ENCODE measurements at places on chromosomes 5 and 9.

GRCh38 chr5:72651779-72652178, 144.6 kb upstream of the ZNF366 start:
- no peak for DNase-seq

GRCh38 chr5:173752653-173753052, 135.5 kb upstream of the CPEB4 start:
- no peak for DNase-seq

DNA sequence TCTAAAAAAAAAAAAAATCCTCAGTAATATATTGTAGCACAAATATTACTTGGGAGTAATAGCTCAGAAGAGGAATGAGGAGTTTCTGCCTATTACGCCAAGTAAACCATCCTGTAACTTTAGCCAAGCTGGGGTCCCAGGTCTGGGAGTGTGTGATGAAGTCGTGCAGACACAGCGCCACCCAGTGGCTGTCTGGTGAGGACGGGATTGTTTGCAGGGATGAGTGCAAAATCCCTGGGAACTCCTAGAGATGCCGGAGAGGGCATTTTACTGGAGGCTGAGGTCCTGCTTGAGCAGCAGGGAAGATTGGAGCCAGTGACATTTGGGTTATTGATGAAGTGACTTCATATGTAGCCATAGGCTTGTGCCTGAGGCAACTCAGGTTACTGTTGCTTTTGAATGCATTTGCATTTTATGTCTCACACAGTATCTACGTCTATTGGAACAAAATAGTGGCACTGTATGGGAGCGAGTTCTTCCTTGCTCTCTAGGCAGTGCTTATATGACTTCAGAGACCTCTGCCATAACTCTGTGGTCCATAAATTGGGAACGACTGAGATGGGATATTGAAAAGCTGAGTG, 72.8 kb downstream of the PSAT1 start:
- peak; percentile 36 for DNase-seq

DNA sequence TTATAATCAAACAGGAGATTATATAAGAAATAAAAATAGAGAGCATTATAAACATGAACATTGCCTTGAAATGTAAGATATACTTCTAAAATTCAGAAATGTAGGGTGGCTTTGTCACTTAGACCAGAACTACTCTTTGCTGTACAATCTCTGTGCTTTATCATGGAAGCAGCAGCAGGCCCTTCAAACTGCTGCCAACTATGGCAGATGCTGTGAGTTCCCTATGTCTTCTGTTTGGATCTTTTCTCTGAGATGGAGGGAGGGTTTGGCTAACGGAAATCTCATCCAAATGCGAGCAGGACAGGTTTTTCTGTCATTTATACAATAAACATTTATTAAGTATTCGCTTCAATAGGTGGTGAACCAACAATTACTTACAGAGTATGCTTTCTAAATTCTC, 34.8 kb upstream of the RICTOR start:
- no peak for DNase-seq
